OCI-M1 (cell line): ENCODE measurements at places on chromosomes 2 and 18.

DNA sequence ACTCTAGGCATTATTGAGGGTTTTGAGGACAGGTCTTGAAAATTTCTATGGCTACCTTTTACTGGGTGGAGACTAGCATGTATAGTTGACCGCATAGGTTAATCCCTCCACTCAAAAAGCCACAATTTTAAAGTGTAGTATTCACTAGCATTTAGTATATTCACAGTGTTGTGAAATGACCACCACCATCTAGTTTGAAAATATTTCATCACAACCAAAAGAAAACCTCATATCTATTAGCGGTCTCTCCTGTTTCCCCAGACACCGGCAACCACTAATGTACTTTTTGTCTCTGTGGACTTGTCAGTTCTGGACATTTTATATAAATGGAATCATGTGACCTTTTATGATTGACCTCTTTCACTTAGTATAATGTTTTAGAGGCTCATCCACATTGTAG, 53.9 kb downstream of the MSH2 start:
- DNase-seq = no peak

GRCh38 chr2:204344119-204344518, 201.2 kb upstream of the PARD3B start:
- DNase-seq = no peak

GRCh38 chr2:234789556-234790325, 162.1 kb upstream of the SH3BP4 start:
- DNase-seq = no peak

GRCh38 chr2:40148334-40148733, 303.6 kb downstream of the SLC8A1 start:
- DNase-seq = peak; percentile 20

GRCh38 chr2:235551965-235552364, 58.1 kb downstream of the AGAP1 start:
- DNase-seq = peak; percentile 54

DNA sequence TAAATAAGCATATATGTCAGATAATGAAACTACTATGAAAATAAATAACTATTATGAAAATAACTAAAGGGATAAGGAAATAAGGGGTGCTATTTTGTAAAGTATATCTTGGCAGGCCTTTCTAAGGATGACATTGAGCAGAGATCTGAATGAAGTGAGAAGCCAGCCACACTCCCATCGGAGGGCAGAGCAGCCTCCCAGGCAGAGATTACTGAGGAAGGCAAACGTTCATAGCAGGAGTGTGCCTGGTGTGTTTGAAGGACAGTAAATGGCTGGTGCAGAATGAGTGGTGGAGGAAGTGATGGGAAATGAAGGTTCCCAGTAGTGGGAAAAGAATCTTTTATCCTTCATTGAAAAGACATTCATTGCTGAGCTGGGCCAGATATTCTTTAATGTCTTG, 62.5 kb downstream of the SPHKAP start:
- no peak for DNase-seq

DNA sequence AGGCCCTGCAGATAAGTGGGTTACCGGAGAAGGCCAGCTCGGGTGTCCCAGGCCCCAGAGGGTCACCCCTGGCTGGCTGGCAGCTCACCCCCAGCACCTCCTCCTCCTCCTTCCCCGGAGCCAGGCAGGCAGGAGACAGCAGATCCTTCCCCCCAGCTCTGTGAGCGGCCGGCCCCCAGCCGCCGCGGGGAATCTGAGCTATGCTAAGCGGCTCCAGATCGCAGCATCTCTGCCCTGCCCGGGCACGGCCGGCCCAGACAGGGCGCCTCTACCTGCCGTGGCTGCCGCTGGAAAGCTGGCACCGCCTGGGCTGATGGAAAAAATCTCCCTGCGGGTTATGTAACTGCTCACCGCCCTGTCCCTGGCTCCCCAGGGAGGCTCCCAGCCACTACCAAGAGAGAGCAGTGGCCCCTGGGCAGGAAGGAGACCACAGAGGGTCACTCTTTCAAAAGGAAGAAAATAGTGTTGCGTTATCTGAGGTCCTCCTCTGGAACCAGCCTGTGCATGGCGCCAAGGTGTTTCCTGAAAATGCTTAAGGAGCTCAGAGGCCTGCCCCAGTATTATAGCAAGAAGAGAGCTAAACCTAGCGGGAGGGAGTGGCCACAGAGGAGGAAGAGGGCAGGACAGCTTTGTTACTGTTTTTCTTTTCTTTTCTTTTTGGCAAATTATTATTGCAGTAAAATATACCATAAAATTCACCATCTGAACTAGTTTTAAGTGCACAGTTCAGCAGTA, 179.0 kb downstream of the SMAD7 start:
- no peak for DNase-seq

DNA sequence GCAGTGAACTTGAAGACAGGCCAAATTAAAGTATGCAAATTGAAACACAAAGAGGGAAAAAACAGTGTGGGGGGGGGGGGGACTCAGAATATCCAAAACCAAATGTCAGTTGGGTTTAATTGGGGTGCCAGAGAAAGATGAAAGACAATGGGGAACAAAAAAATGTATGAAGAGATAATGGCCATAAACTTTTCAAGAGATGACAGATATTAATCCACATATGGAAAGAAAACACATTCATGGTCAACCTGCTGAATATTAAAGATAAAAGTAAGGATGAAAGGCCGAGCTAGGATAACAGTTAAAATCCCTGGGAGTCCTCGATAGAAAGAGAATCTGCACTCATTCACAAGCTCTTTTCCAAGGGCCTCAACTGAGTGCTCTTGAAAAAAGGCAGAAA, 26.6 kb downstream of the SMAD2 start:
- no peak for DNase-seq

GRCh38 chr18:3162181-3162580, 57.6 kb downstream of the MYOM1 start:
- peak; percentile 61 for DNase-seq

DNA sequence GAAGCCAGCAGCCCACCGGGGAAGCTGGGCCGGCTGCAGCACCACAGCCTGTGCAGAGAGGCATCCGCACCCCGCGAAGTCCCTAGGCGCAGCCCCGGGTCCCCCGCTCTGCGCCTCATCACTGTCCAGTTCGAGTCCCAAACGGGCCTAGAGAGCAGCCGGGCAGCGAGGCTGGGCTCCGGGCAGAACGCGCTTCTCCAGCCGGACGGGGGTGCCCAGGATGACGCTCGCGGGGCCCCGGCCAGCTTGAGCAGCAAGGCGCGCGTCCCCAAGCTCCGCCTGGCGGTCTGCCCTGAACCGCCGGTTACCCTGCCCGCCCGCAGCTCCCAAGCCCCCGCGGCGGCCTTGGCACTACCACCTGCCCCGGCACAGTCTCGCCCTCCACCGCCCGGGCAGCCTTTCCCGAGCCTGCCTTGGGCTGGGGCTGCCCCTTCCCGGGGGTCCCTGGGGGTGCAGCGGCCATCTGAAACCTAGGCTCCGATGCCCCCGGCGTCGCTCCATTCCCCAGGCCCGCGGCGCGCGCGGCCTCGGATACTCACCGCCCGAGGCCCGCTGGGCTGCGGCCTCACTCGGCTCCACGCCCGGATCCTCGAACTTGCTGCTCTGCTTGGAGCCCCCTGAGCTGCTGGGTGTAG, 591 bp downstream of the SLC16A14 start:
- DNase-seq = peak; percentile 17

- DNase-seq = no peak
These were observed 103.5 kb downstream of the SPTBN1 start for GRCh38 chr2:54559593-54560145.

- no peak for DNase-seq
These were observed 155.1 kb downstream of the RND3 start for GRCh38 chr2:150332383-150332782.
